ENCODE measurements at places on chromosomes 16 and 17. TPM values are rescaled to one million over a fixed set of nuclear protein-coding genes. Genes with fewer than 3 reads are reported as not detected.

- no peaks in the 10 kb centered on the region for H3K27me3 ChIP-seq
- no peak for DNase-seq
- H3K4me1 ChIP-seq: no peaks in the 10 kb centered on the region
- H3K27ac ChIP-seq: no peak overlapping the region
- no peaks in the 10 kb centered on the region for H3K36me3 ChIP-seq
- no peak overlapping the region for H3K4me3 ChIP-seq
Observed at GRCh38 chr16:18936727-18937340, 10.6 kb upstream of the SMG1 start.

The MT1G gene
- 3.2 TPM for polyA plus RNA-seq

The NACA2 gene
- polyA plus RNA-seq: 0.23 TPM

The SDR42E2 gene
- polyA plus RNA-seq: 0.14 TPM

DNA sequence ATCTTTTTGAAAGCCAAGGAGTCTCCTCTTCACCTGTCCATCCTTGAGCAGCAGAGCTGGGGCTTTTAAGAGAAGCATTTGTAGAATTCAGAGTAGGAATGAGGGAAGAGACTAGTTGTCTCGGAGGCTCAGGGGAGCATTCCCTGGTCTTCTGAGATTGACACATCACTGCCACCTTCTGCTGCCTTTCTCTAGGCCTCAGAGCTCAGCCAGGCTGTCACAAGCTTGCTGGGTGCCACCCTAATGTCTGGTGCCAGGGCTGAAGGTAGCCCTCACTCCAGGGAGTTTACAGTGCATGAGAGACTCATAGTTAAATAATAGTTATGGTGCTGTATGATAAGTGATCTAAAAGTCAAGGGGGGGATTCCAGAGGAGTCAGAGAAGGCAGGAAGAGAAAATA, 39.7 kb downstream of the B9D1 start:
- DNase-seq: peak; percentile 30
- H3K36me3 ChIP-seq: no peaks in the 10 kb centered on the region
- peaks cover 3% of the 10 kb centered on the region for H3K4me1 ChIP-seq
- H3K27ac ChIP-seq: no peak overlapping the region
- no peaks in the 10 kb centered on the region for H3K27me3 ChIP-seq

- no peak overlapping the region for H3K4me3 ChIP-seq
- H3K36me3 ChIP-seq: no peaks in the 10 kb centered on the region
- H3K4me1 ChIP-seq: peaks cover 11% of the 10 kb centered on the region
- no peaks in the 10 kb centered on the region for H3K27me3 ChIP-seq
- no peak for DNase-seq
- no peak overlapping the region for H3K27ac ChIP-seq
Observed at GRCh38 chr17:51124640-51125503, 4.2 kb upstream of the SPAG9 start.

- H3K4me1 ChIP-seq: peaks cover 11% of the 10 kb centered on the region
- no peaks in the 10 kb centered on the region for H3K27me3 ChIP-seq
- H3K27ac ChIP-seq: no peak overlapping the region
Observed at GRCh38 chr17:78680436-78680835, 101.6 kb downstream of the CYTH1 start.

The JUP gene
- polyA plus RNA-seq: 14.3 TPM

DNA sequence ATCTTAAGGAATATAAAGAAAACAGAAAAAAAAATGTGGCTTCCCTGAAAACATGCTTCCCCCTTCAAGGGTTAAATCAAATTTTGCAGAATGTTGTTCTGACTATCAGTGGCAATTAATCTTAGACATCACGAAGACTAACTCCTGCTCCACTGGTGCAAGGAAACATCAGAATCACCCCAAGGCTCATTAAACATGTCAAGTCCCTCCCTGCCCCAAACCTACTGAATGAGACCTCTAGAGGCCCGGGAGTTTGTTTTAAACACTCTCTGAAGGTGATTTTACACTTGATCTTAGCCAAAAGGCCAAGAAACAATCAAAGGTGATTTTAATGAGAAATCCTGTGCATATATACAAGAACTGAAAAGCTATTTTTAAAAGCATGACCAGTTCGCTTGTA, 18.3 kb downstream of the PSME3IP1 start:
- H3K27me3 ChIP-seq: no peaks in the 10 kb centered on the region
- H3K4me3 ChIP-seq: no peak overlapping the region
- DNase-seq: no peak
- H3K36me3 ChIP-seq: peaks cover 72% of the 10 kb centered on the region
- no peak overlapping the region for H3K27ac ChIP-seq
- H3K4me1 ChIP-seq: peaks cover 11% of the 10 kb centered on the region

- H3K4me1 ChIP-seq: peaks cover 37% of the 10 kb centered on the region
- no peaks in the 10 kb centered on the region for H3K36me3 ChIP-seq
- no peak for DNase-seq
- H3K4me3 ChIP-seq: no peak overlapping the region
Observed at GRCh38 chr17:80592243-80592642, 47.6 kb downstream of the RPTOR start.

The POLR3E gene
- polyA plus RNA-seq: 17.3 TPM

DNA sequence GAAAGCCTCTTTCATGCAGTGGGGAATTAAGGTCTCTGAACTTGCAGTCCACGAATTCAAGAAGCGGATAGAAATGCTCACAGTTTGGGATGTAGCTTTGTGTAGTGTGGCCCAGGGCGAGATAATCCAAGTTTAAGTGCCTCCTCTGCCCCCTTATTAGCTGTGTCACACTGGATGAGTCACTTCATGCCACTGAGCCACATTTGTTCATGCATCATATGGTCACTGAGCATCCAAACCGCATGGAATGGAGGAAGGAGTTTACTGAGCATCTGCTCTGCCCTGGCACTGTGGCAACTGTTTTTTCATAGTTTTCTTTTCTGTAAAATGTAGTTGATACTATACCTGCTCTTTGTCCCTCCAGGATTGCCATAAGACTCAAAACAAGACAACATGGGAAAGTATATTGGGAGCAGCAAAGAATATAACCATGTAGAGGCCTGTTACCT, 15.1 kb upstream of the DHX8 start:
- DNase-seq: no peak
- no peaks in the 10 kb centered on the region for H3K4me1 ChIP-seq
- no peak overlapping the region for H3K4me3 ChIP-seq
- no peaks in the 10 kb centered on the region for H3K36me3 ChIP-seq
- no peak overlapping the region for H3K27ac ChIP-seq
- H3K27me3 ChIP-seq: peaks cover 25% of the 10 kb centered on the region

DNA sequence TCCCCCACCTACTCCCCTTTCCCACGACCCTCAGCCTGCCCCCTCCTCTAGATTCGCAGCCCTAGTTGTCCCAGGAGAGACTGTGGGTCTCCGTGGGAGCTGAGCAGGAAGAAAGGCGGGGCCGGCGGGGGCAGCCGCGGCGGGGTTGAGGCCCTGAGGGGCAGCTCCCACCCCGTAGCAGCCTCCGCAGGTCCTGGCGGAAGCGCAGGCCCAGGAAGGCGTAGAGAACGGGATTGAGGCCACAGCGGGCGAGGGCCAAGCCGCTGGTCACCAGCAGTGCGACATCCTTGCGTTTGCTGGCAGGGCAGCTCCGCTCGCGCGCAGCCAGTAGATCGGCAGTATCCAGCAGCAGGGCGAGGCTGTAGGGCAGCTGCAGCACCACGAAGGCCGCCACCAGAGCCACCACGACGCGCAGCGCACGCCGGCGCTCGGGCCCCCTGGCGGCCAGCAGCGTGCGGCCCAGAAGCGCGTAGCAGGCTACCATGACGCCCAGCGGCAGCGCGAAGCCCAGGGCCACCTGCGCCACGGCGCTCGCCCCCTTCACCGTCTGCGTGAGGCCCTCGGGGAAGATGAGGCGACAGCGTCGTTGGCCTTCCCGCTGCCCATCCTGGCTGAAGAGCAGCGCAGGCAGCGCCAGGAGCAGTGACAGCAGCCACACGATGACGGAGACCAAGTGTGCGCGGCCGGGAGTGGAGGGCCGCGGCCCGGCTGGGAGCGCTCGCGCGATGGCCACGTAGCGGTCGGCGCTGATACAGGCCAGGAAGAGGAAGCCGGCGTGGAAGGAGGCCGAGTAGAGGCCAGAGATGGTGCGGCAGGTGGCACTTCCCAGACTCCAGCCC, 1.9 kb downstream of the CCR10 start:
- H3K36me3 ChIP-seq: no peaks in the 10 kb centered on the region
- H3K4me3 ChIP-seq: peak overlapping the region; percentile 79
- peak; percentile 96 for DNase-seq
- peaks cover 57% of the 10 kb centered on the region for H3K4me1 ChIP-seq

DNA sequence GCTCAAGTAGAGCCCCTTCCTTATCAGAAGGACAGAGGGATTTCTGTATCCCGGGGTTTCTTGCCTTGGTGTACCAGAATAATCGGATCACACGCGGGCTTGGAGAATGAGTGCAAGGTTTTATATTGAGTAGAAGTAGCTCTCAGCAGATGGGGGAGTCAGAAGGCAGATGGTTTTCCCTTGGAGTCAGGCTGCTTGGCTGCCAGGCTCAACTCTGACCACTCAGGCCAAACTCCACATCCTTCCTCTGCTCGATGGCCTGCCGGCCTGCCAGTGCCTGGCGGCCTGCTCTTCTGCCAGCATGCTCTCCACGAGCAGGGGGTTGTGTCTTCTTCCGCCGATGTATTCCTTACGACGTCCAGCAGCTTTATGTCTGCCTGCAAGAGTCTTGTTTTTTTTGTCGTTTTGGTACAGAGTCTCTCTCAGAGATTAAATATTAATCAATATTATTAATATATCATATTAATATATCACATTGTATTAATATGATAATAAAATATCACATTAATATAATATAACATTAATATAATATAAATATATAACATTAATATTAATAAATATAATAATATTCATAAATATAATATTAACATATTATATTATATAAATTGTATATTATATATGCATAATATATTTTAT, 229.2 kb upstream of the WSCD1 start:
- H3K4me3 ChIP-seq: no peak overlapping the region
- no peak overlapping the region for H3K27ac ChIP-seq
- DNase-seq: no peak
- no peaks in the 10 kb centered on the region for H3K4me1 ChIP-seq
- H3K36me3 ChIP-seq: no peaks in the 10 kb centered on the region
- no peaks in the 10 kb centered on the region for H3K27me3 ChIP-seq

DNA sequence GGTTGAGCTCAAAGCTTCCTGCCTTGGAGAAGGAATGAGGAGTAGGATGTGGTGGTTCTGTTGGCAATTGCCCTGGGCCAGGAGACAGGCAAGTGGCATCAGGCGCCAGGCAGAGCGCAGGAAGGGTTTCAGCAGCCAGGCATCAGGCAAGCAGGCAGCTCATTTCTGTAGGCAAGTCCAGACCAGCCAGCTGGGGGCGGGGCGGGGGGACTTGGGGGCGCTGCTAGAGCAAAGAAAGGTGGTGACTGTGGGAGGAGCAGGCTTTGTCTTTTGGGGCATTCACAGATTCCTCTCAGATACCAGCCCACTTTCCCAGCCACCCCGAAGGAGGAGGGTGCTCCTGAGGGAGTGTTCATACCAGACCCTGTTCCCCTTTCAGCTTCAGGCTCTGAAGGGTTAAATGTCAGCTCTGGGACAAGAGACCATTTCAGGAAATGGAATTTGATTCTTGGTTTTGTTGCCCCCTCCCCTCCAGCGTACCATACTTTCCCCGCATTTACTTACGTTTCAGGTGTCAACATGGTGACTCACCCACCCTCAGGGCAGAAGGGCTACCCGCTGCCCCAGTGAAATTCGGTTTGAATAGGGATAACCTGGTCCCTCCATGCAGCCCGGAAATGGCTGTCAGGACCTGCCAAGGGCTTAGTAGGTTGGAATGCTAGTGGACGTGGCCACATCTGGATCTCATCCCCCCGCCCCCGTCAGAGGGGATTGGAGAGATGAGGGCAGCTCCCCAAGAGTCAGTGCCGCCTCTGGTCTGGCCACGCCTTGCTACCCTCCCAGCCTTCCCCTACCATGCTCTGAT, 13.2 kb downstream of the NGFR start:
- no peak overlapping the region for H3K4me3 ChIP-seq
- H3K36me3 ChIP-seq: no peaks in the 10 kb centered on the region
- DNase-seq: no peak
- no peaks in the 10 kb centered on the region for H3K4me1 ChIP-seq
- H3K27ac ChIP-seq: no peak overlapping the region

The LGALS9B gene
- polyA plus RNA-seq: 0.33 TPM

The ZNF469 gene
- polyA plus RNA-seq: 0.27 TPM

The EVI2A gene
- polyA plus RNA-seq: 68.0 TPM

DNA sequence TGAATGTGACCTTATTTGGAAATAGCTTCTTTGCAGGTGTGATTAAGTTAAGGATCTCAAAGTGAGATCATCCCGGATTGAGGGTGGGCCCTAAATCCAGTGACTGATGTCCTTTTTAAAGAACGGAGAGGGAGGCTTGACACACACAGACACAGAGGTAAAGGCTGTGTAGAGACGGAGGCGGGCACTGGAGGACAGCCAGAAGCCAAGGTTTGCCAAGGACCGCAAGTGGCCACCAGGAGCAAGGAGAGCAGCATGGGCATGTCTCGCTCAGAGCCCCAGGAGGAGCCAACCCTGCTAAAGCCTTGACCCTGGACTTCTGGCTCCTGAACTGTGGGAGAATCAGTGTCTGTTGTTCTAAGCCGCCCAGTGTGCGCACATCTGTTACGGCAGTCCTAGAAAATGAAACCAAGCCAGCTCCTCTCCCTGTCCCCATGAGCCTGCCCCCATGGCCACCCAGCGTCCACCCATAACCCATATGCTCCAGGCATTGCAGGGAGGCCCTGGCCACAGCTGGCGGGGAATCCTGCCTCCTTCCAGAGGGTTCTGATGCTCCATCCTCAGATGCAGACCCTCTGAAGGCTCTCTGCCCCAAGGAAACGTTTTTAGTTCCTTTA, 15.2 kb downstream of the CNGB1 start:
- no peaks in the 10 kb centered on the region for H3K4me1 ChIP-seq
- DNase-seq: no peak
- no peaks in the 10 kb centered on the region for H3K27me3 ChIP-seq
- no peak overlapping the region for H3K4me3 ChIP-seq
- H3K27ac ChIP-seq: no peak overlapping the region
